ENCODE measurements at places on chromosomes 6 and 20.

DNA sequence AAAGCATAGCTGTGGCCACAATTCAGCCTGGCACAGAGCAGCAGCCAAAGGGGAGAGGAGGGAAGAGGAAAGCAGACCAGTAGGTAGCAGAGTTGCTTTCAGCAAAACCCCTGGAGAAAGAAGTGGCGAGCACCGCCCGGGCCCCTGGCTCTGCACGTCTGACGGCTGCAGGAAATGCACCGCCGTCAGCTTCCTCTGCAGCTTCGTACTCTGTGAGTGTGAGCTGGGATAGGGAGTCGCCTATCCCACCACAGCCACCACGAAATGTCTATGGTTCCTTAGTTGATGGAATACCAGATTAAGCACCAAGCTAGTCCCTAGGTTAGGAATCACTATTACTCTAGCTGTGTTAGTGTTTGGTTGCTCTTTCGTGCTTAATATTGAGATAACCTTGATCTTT is 79.9 kb upstream of the NAA20 start:
- no peak for DNase-seq

DNA sequence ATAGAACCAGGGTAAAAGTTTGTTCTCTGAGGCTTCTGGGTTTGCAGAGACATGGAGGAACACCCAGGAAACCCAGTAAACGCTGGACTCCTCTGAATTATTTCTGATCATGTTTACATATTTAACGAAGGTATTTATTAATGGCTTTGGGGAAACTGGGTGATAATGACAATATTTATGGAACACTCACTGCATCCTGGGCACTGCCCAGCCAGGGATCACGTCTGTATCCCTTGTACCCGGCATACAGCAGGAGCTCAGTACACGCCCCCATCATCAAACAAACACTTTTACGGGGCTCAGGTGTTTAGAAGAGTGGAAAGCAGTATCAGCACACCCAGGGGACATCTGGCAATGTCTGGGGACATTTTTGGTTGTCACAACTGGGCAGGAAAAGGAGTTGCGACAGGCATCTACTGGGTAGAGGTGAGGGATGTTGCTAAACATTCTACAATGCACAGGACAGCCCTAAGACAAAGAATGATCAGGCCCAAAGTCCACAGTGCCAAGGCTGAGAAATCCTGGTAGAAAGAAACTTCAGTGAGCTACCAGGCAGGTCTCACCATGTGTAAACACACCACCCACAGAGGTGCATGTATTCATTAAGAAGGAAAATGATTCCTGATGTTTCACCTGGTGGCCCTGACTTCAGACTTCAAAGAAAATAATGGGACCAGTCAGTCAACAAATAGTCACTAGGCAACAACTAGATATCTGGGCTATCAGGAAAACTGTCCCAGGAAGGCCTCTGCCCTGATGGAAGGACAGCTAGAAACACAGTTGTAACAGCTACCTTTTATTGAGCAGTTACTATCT is 35.3 kb downstream of the ZMYND8 start:
- DNase-seq = no peak

GRCh38 chr6:113818578-113818977 is 38.6 kb upstream of the MARCKS start:
- no peak for DNase-seq

- DNase-seq = no peak
Measured at GRCh38 chr20:19021406-19022117, 190.9 kb upstream of the SLC24A3 start.

GRCh38 chr6:25171301-25171700 is 107.9 kb upstream of the CARMIL1 start:
- no peak for DNase-seq
